ENCODE measurements at places on chromosomes 11 and 22.

- DNase-seq = peak; percentile 31
These were observed 3.4 kb downstream of the PLAAT3 start for GRCh38 chr11:63610604-63611394.

GRCh38 chr11:20310596-20311394, 52.7 kb upstream of the HTATIP2 start:
- no peak for DNase-seq

DNA sequence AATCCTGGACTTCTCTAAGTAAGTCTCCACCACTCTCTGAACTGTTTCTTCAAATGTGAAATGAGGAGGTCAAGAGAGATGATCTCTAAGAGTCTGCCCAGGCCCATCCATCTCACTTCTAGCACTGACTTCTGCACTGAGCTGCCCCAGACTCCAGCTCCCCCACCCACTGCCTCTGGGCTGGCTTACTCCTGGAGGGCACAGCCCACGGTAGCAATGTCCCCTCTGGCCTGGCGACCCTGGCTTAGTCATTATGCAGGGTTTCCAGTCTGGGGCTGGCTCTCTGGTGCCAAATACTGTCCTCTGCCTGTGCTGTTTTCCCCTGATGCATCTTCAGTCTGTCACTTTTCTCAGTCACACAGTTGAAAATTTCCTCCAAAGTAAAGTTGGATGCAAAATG, 60.9 kb downstream of the PKNOX2 start:
- no peak for DNase-seq

DNA sequence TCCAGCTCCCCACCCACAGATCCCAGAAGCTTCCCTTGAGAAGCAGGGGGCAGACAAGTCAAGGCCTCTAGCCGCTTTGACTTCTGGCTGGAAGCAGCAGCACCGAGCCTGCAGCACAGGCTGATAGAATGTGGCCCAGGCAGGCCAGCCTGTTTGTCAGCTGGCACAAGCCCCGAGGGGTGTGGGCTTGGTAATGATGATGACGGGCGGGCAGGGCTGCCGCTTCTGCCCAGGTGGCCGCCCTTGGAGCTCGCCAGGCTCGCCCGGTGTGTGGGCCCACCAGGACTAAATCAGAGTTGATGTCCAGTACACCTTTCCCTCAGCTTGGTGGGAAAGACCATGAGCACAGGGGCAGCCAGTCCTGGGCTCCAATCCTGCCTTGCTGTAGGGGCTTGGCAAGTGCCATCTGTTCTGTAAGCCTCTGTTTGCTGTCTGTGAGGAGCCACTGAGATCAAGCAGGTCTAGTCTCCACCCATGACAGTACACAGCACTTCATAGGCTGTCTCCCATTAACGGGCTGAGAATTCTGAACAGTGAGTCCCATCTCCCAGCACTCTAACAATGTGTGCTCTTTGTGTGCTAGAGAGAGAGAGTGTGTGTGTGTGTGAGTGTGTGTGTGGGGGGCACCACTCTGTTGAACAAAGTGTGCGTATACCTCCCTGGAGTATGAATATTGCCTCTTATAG, 26.8 kb downstream of the MICAL2 start:
- peak; percentile 68 for DNase-seq

DNA sequence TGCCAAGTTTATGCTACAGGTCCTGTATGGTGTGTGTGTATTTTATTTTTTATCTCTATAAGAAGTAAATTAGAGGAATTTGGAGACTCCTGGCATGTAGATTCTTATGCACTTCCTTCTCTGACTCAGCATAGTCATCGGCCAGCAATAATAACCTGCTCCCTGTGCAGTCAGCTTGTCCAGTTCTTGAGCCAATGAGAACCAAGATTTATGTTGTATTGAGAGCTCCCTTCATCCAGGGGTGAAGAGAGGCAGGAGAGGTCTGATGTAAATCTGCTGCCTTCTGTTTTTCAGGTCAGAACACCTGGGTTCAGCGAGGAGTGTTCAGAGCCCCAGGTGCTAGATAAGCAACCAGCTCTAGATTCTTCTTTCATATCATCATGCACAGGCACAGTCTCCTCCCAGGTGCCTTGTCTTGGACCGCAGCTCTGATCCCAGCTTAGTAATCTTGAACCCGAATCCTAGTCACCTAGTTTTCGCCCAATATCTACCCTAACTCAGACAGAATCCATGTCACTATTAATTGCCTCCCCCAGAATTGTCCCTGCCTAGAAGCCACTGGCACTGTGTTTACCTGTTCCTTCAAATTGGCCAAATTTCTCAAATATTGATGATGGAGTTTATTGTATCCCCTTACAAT, 328.2 kb upstream of the NCAM1 start:
- DNase-seq = no peak

DNA sequence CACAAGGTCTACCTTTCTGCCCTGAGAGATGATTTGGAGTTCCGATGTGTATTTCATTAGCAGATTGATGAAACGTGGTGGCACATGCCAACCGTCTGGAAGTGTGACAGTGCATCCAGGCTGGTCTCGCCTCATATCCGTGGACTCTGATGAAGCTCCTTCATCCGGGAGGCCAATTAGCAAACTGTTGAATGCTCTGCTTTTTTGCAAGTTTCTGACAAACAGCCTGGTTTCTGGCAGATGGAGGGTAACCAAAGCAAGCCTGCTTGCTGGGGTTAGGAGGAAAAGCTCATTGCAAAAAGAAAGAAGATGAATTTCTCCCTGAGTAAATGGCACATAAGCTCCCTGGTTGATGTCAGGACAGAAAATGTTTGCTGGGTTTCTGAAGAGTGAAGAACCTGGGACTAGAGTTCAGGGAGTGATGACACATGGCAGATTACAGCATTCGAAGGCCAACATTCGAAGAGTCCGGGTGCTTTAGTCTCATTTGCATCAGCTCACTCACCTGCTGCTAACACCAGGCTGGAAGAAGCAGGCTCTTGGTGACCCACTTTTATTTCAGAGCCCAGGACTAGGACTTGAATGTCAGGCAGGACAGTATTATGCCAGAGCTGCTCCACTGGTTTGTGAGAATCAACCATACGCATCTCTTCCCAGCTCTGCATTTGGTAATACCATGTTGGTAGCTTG, 135.9 kb upstream of the TTC12 start:
- no peak for DNase-seq

- no peak for DNase-seq
These were observed 69.1 kb downstream of the ADM start for GRCh38 chr11:10373929-10374328.

DNA sequence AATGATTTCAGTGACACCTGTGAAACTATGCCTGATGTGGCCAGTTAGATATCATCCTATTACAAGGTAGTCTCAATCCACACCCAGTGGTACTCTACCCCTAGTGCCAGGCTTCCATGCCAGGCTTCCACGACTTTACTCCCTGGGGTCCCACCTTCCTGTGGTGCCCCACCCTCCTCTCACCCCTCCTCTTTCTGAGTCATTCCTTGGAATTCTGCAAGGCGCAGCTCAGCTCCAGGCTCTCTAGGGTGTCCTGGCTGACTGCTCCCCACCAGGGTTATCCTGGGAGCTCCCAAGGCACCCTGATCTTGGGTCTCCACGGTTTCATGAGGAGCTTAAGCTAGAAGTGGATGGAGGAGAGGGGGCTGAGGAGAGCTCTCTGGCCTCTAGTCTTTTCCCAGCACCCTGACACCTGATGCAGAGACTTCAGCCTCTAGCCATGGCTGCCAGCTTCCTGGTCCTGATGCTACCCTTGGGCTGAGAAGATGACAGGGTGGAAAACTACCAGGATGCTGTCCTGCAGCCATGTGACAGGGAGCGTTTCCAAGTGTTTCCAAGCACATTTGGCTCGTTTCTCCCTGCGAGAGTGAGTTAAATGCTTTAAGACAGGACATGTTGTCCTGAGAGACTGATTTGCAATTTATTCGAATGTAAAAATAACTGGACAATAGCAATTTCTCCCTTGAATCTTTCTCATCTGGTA, 1461.2 kb downstream of the TBC1D22A start:
- DNase-seq = no peak

DNA sequence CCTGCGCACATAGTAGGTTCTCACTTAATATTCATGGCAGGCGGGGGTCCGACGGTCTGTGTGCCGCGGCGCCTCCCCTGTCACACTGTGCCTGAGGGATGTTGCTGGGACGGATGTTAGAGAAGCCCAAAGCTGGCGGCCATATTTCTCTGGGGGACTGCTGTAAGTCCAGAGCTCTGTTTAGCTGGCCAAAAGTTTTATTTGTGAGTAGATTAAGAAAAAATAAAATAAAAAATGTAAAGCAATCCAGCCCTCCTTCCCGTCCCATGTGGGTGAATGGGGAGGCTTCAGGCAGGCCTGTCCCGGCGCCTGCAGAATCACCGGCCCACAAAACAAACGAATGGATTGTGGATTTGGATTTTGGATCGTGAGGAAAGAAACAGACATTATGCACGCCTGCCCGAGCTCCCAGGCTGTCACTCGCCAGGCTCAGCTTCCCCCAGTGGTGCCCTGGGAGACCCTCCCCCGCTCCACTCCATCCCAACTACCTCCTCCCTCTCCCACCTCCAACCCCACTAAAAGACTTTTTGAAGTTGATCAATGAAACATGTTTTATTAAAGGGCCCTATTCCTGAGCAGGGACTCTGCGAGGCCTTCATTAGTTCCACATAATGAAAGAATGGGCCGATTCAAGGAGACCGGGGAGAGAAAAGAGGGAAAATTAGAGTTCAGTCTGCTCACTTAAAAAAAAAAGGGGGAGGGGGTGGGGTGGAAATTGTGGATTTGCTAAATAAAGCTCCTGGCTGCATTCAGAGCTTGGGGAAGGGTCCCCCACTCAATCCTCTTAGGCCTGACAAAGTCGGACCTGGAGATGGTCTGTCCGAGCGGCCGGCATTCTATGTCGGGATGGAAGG, 20.4 kb upstream of the SCUBE1 start:
- DNase-seq = no peak

GRCh38 chr22:32985899-32986765, 72.0 kb downstream of the SYN3 start:
- DNase-seq = peak; percentile 80

Measured in mucosa of gallbladder (tissue), 1 donor.